ENCODE measurements at places on chromosomes 11 and 22.

- peak; percentile 65 for DNase-seq
Measured at GRCh38 chr11:86069408-86070101, 671 bp upstream of the PICALM start.

DNA sequence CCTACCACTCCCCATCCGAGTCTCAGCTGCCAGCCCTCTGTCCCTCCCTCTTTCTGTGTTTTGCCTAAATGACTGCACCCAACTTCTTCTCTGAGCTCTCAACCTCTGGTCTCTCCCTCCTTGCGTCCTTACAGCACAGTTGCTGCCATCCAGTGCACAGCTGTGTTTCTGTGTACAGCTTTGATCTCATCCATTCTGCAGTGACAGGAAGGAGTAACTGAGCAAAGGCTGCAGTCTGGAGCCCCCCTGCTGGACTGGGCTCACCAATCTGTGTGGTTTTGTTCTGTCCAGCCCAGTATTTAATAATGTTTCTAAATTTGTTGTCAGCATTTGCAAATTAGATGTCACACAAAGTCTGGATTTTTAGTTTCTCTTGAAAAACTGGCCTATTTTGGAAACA lies 43.8 kb downstream of the PRR5L start:
- DNase-seq: no peak

GRCh38 chr11:6006395-6006794 lies 351 bp downstream of the OR56A4 start:
- DNase-seq: no peak

DNA sequence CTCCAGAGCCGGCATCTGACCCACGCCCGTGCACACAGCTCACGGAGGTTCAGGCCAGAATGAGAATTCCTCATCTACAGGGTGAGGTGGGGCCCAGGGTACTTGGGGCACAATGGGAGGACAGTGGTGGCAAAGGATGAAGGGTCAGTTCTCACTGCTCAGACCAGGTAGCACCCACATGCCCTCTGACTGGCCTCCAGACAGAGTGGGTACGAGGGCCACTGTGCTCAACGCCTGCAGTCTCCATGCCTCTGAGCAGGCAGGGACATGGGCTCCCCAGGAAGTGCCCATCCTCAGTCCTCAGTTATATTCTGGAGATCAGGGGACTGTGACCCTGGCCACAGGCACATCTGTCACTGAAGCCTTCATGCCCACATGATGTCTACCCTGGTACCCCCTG lies 13.0 kb upstream of the CDC42BPG start:
- no peak for DNase-seq

DNA sequence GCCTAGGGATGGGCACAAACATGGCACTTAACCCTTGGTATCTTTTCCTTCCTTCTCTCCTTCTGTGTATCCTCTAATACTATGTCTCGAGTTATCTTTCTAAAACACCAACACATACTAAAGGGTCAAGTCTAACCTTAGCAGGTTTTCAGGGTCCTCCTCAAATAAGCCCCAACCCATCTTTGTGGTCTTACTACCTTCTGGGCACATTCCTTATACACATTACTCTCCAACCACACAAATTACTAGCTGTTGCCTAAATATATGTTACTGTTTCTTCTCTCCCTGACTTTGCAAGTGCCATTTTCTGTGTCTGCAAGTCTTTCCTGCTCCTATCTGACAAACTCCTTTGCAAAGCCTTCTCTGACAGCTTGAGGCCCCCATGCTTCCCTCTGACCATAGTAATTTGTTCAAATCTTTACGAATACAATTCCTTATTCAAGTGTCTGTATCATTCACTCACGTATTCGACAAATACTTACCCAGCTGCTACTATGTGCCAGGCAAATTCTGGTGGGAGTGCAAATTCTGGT lies 15.8 kb upstream of the NUP160 start:
- no peak for DNase-seq

DNA sequence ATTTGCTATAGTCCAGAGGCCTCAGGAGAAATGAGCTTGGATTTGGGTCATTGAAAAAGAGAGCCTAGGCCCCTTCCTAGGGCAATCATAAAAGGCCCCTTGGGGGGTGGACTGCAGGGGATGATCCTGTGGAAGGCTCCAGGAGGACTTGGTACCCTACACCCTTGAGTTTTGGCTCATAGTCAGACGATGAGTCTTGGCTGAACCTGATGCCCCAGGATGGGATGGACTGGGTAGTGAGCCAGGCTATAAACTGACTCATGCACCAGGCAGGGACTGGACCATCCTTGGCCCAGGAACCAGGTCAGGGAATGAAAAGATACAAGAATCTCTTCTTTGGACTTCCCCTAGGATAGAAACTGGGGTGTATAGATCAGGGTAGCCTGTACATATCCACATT lies 54.2 kb downstream of the NAV2 start:
- DNase-seq: no peak

- DNase-seq: no peak
Measured at GRCh38 chr11:19853920-19854319, 141.3 kb downstream of the NAV2 start.

- no peak for DNase-seq
Measured at GRCh38 chr11:12757416-12757815, 83.2 kb downstream of the TEAD1 start.

- DNase-seq: peak; percentile 86
Measured at GRCh38 chr11:67240576-67241389, 25.5 kb upstream of the GRK2 start.

- no peak for DNase-seq
Measured at GRCh38 chr11:126494831-126495230, 139.3 kb downstream of the ST3GAL4 start.

- DNase-seq: no peak
Measured at GRCh38 chr11:116114198-116114651, 610.0 kb upstream of the CADM1 start.

- DNase-seq: no peak
Measured at GRCh38 chr11:125603207-125603606, 10.6 kb downstream of the STT3A start.

DNA sequence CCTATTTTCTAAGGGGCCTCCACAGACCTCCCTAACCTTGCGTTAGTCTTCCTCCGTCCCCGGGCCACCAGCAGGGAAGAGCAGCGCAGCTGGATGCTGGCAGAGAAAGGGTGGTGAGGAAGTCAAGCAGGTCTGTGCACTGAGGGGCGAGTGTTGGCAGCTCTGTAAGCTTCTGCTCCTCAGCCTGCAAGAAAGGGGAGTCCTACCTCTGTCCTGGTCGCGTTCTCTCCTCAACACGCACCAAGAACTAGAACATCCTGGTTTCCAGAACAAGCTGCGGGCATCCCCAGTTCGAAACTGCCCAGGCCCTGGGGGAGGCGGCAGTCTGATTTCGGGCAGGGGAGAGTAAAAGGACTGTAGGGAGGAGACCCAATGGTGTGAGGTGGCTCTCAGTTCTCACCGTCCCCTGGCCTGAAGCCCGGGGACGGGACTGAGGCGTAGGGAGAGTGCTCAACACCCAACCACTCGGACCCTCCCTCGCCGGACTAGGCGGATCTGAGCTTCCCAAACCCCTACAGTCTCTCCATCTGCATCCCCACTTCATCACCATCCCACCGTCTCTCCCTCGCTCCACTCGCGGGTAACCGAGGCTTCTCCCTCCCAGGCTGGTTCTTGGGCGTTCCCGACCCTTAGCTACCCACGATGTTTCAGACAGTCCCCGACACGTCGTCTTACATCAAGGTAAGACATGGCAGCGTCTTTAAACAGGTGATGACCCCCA lies 7.7 kb upstream of the FLI1 start:
- no peak for DNase-seq

DNA sequence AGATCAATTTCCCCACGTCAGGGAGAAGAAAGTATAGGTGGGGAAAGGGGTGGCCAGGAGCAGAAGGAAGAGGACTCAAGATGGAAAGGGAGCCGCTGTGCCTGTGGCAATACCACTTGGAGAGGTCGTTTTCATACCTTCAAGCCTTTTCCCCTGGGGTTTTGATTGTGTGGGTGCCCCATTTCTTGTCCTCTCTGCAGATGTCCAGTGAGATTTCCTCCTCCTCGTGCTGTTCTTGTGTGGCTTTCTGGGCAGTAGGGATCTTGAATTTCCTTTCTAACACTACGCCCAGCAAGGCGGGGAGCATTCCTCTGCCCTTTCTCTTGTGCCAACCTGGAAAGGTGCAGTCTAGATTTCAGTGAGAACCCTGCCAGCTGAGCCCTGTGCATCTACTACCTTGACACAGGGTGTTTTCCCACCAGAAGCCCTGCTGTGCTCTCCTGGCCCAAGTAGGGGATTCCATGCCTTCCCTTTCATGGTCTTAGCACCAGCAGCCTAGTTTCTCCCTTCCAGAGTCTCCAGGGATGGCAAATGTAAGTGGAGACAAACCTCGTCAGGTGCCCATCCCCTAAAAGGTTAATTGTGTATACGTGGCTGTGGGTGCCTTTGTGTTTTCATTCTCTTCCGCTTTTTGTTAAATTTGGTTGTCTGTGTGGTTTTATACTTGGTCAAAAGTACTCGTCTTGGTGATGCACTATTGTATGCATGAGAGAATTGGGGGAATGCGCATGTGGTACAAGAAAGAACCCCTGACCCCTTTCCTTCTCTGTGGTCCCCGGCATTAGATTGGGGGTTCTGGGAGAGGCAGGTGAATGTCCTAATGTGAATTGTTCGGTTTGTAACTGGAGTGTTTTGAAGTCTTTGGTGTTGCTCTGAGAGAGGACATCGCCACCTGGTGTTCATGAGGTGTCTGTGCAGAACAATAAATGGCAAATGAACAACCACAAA lies 71.4 kb upstream of the MPEG1 start:
- peak; percentile 82 for DNase-seq

DNA sequence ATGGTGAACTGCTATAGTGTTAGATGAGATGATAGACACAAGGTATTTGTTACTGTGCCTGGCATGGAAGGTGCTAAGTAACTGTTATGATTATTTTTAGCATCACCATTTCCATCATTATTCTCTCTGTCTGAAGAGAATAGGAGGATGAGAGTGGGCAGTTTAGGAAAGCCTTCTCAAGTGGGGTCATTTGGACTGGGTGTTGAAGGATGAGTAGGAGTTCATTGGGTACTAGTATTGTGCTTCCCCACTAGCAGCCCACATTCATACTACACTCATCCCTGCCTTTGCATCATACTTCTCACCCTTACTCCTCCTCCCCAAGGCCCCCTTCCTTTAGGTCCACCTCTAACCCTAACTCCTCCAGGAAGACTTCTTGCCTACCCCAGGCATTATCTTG lies 20.6 kb downstream of the MYEOV start:
- no peak for DNase-seq

DNA sequence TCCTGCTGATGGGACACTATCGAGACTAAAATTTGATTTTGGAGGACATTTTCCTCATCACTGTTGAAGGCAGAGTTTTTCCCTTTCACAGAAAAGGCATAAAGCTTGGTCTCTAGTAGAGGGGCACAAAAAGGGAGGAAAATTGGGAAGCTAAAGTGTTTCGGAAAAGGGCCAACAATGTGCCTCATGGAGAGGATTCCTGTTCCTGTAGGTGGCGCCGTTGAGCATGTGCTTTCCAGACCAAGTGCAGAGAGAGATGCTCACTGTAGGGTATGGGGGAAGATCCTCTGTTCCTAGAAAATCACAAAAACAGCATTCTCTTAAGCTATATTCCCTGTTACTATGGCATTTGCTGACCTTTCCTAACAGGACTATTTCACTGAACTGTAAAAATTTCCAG lies 18.4 kb upstream of the OR4C5 start:
- DNase-seq: no peak

- DNase-seq: no peak
Measured at GRCh38 chr11:73453562-73453961, 77.4 kb downstream of the RELT start.

DNA sequence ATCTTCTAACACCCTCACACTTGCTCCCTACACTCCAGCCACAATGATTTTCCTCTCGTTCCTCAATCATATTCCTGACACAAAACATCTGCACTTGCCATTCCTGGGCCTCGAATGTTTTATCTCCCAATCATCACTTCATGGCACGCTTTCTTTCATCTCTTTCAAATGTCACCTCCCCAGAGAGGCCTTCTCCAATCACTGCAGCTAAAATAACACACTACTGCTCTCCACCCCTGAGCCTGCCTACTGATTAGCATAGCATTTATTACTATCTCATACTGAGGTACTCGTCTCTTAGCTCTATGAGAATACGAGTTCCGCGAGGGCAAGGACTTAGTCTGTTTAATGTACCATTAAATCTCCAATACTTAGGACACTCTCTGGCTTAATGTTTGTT lies 23.5 kb downstream of the NFRKB start:
- no peak for DNase-seq

- no peak for DNase-seq
Measured at GRCh38 chr11:36447514-36447913, 62.6 kb downstream of the TRAF6 start.

DNA sequence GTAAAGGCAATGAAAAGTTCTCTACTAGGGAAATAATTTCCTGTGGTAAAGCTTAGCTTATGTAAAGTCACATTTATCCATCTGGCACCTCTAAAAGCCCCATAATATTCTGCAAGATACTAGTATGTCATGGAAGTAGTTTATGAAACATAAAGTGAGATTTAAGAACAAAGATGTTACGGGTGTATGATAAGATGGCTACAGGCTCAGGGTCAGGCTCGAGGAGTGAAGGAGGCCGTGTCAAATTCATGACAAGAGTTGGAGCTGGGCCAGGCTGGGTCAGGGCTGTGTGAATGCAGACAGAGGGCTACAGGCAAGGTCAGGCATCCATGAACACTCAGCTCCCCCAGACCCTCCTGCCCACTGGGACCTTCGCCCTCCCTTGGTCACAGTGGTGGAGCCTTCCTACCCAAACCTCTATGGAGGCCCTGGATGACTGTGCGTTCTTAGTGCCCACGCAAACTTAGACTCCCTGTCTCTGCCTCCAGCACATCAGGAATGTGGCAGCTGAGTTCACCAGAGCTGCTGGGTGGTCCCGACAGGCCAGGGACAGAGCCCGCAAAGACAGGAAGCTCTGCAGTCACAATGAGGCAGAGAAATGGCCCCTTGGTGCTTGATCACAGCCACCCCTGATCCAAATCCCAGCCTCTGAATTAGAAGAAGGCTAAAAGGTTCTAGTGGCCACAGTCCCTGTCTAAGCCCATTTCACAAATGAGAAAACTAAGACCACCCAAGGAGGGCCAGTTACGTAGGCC lies 14.8 kb downstream of the IGLL5 start:
- DNase-seq: no peak

- DNase-seq: peak; percentile 26
Measured at GRCh38 chr11:102467080-102467708, 14.6 kb upstream of the TMEM123 start.

GRCh38 chr11:68775951-68776388 lies 24.6 kb upstream of the TESMIN start:
- DNase-seq: no peak

GRCh38 chr11:71485063-71485399 lies 32.0 kb downstream of the NADSYN1 start:
- DNase-seq: no peak

GRCh38 chr22:40240686-40241085 lies 63.0 kb downstream of the TNRC6B start:
- DNase-seq: no peak

- DNase-seq: peak; percentile 46
Measured at GRCh38 chr11:117876341-117877119, at the start of gene FXYD6. FXYD6 (minus strand) TSS chr11:117876658; CDS start chr11:117842776, 33,882 bp downstream.

Data from T47D (cell line).